Right lung (tissue), 10 donors: ENCODE measurements at places on chromosomes 3 and 15.

- DNase-seq: no peak
Measured at GRCh38 chr15:77907824-77908751, 169.4 kb downstream of the TBC1D2B start.

DNA sequence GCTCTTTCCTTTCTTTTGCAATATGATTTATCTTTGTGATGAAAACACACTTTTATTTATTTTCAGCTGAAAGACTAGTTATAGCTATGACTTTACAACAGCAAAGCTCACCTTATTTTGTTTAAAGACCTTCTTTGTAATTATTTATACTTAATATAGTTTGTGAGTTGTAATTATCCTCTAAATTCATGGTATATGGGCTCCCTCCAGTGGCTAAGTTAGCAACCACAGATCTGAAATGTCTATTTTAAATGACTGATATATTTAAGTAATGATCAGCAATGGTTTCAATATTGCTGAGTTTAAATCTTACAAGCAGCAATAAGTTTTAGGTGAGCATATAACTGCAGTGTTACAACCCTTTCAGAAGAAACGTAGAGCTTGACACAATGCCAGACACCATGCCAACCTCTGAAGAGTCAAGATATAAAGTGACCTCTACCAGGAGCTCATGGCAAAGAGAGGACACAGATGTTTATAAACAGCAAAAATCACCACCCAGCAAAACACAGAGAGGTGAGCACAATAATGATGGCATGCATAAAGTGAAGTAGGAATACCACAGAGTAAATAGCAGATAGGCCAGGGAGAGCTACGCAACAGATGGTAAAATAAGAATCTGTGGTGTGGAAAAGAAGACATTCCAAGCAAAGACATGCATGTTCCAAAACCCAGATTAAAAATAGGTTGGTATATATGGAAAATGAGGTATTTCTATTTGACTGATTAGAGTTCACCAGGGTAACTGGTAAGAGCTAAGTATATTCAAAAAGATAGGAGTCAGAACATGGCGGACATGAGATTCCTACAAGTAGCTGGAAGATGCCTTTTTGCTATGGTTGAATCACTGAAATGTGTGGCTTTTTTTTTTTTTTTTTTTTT, 143.7 kb upstream of the ZNF385D start:
- DNase-seq: no peak

DNA sequence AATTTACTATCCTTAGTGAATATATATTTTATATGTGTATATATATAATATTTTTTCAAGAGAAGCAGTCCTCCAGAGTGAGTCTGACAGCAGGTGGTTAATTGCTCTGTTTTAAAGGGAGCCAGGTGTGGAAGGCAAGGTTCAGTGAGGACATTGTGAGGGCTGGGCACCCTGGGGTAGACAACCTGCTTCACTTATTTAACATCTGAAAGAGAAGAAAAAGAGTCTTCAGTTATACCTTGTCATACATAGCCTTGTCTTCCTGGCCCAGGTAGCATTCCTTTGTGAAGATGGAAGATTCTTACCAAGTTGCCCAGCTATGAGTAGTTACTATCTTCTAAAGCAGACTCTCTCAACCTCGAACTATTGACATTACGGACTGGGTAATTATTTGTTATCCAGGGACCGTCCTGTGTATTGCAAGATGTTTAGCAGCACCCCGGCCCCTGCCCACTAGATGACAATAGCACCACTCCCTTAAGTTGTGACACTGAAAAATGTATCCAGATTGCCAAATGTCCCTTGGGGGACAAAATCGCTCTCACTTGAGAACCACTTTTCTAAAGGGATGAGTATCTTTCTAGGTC, 336.0 kb upstream of the TRIM42 start:
- no peak for DNase-seq

- no peak for DNase-seq
Measured at GRCh38 chr3:142597906-142598305, 1.7 kb downstream of the PLS1 start.

- DNase-seq: no peak
Measured at GRCh38 chr3:156795890-156796481, 30.2 kb upstream of the LEKR1 start.

GRCh38 chr3:193662757-193663322, 69.8 kb downstream of the OPA1 start:
- no peak for DNase-seq

DNA sequence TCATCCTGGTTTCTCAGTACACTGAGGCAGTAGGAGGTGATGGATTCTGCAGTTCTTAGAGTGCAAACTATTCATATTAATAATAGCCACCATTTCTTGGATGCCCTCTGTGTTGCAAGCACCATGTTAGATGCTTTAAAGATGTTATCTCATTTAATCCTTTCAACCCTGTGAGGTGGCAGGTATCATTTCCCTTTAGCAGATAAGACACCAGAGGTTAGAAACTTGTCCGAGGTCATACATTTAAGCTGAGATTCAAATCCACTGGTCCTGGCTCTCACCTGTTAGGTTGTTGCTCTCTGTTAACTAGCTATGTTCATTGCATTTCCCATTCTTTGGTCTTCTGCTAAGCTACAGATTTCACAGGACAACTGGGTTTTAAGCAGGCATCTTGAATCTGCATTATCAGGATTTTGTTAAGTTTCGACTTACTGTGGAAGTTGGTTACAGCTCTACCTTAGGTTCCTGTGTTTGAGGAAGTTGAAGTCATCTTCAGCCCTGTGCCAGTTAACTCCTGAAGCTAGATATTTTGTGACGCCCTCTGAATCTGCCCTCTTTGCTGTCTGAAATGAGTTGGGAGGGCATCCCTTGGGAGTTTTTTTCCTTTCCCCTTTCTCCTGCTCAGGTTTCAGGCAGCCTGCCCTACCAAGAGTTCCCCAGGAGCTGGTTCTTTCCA, 6.4 kb downstream of the PDE8A start:
- no peak for DNase-seq
